ENCODE measurements at places on chromosomes 16 and 17.

- no peak overlapping the region for H3K27ac ChIP-seq
- H3K4me3 ChIP-seq = no peak overlapping the region
- H3K36me3 ChIP-seq = peaks cover 17% of the 10 kb centered on the region
- no peaks in the 10 kb centered on the region for H3K4me1 ChIP-seq
- peaks cover 4% of the 10 kb centered on the region for H3K27me3 ChIP-seq
Measured at GRCh38 chr16:15973421-15973820, 24.0 kb downstream of the ABCC1 start.

- no peaks in the 10 kb centered on the region for H3K36me3 ChIP-seq
- peak overlapping the region; percentile 93 for H3K4me3 ChIP-seq
- H3K4me1 ChIP-seq = peaks cover 42% of the 10 kb centered on the region
- no peak for DNase-seq
Measured at GRCh38 chr17:49193513-49194296, 16.7 kb downstream of the GNGT2 start.

DNA sequence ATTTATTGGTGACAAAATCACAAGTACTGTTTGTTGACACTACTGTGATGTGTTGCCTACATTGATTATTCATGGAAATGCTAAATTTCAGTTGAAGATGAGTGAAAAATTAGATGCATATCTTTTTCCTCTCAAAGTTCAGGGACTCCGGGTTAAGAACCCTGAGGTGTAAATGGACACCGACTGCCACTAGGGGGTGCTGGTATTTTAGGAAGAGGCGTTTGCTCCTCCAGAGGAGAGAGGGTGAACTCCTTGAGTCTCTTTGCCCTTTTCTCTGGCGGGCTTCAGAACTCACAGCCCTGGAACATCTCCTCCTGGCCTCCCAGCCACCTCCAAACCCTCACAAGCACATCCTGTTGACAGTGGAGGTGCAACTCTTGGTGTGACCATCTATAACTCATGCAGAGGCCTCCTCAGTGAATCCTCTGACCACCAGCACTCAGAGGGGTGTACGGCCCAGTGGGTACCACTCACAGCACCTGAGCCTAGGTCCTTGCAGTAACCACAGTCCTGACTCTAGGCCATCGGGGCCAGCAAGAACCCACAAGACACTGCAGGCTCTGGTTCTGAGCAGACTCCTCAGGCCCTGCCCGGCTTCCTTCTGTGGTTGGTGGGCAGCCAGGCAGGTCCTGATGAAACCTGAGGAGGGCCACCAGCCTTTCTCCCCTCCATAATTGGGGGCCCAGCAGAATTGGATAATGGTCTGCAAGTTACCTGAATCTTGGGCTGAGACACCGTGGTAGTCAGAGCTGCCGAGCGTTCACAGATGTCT lies 26.2 kb upstream of the PIK3R5 start:
- H3K27ac ChIP-seq = no peak overlapping the region
- no peaks in the 10 kb centered on the region for H3K27me3 ChIP-seq
- peaks cover 8% of the 10 kb centered on the region for H3K4me1 ChIP-seq
- no peaks in the 10 kb centered on the region for H3K36me3 ChIP-seq
- H3K4me3 ChIP-seq = no peak overlapping the region

DNA sequence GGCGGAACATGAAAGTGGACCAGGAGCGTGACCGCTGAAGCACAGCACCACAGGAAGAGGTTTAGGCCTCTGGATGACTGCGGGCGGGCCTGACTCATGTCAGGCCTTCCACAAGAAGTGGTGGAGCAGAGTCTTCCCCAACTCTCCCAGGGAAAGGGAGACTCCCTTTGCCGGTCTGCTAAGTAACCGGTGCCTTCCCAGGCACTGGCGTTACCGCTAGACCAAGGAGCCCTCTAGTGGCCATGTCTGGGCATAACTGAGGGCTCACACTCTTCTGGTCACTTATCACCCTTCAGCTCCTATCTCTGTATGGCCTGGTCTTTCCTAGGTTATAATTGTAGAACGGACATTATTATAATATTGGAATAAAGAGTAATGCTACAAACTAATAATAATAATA lies 1931.9 kb downstream of the TP53TG3F start:
- H3K4me1 ChIP-seq = no peaks in the 10 kb centered on the region
- H3K4me3 ChIP-seq = no peak overlapping the region
- peaks cover 4% of the 10 kb centered on the region for H3K27me3 ChIP-seq
- no peak overlapping the region for H3K27ac ChIP-seq

- DNase-seq = no peak
- H3K4me3 ChIP-seq = no peak overlapping the region
- H3K27ac ChIP-seq = no peak overlapping the region
Measured at GRCh38 chr17:42843358-42843934, 934 bp upstream of the AOC2 start.

- H3K36me3 ChIP-seq = no peaks in the 10 kb centered on the region
- peak overlapping the region; percentile 98 for H3K27ac ChIP-seq
- H3K4me3 ChIP-seq = peak overlapping the region; percentile 95
- peaks cover 68% of the 10 kb centered on the region for H3K4me1 ChIP-seq
- peaks cover 9% of the 10 kb centered on the region for H3K27me3 ChIP-seq
- DNase-seq = no peak
Measured at GRCh38 chr16:68265078-68265920, 973 bp downstream of the SLC7A6 start.

DNA sequence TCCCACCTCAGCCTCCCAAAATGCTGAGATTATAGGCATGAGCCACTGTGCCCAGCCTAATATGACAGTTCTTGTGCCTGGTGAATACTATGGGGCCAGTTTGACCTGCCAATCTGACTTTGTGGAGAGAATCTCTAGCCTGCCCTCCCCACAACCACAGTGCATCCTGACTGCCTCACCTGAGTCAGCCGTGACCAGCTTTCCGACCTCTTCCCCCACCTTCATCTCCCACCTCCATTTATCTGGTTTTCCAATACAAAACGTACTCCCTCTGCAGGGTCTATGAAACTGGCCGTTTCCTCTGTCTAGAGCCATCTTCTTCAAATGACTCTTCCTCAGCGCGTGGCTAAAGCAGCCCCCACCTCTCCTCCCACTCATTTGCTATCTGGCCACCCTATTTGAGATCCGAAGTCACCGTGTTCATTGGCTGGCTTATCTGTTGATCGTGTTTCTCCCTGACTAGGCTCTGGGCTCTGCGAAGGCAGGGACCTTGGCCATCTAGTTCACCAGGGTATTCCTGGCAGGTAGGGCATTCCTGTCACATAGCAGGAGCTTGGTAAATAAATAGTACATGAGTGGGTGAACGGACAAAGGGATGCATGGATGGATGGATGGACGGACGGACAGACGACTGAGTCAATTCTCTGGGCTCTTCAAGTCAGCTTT lies 22.3 kb upstream of the PLLP start:
- no peak for DNase-seq
- H3K27me3 ChIP-seq = peaks cover 3% of the 10 kb centered on the region

DNA sequence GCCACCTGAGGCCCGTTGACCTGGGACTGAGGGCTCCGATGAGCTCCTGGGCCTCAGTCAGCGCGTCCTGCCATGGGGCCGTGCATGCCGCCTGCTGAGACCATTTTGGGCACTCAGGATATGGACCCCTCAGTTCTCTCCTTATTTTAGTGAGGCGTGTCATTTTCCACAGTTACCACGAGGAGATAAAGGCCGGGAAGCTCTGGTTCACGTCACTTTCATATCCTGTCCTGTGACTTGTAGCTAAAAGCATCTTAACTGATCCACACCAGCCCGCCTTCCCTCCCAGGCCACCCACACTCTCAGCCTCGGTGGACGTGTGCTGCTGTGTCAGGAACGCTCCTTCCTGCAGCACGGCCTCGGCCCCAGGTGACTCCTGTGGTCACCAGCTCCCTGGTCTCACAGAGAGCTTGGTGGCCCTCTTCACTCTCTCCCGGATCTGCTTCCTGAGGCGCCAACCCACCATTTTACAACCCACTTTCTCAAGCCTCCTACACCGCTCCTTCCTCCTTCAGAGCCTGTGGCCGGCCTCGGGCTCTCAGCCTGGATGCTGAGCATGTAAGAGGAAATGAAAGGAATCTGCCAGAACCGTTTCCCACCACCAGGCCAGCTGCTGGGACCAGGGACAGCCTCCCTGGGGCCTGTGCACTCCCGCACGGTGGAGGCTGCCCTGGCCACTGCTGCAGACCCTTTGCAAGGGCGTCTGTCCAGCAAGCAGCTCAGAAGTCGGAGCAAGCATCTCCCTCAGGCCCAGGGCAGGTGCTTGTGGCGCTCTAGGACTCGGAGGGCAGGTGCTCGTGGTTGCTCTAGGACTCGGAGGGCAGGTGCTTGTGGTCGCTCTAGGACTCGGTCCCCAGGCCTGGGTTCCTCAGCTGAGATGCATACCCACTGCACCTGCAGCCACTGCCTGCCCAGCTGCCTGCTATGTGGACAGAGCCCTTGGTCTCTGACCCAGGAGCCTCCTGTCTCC lies 23.9 kb upstream of the FASN start:
- no peak overlapping the region for H3K4me3 ChIP-seq
- no peak overlapping the region for H3K27ac ChIP-seq
- peaks cover 14% of the 10 kb centered on the region for H3K36me3 ChIP-seq
- H3K27me3 ChIP-seq = no peaks in the 10 kb centered on the region
- no peak for DNase-seq

DNA sequence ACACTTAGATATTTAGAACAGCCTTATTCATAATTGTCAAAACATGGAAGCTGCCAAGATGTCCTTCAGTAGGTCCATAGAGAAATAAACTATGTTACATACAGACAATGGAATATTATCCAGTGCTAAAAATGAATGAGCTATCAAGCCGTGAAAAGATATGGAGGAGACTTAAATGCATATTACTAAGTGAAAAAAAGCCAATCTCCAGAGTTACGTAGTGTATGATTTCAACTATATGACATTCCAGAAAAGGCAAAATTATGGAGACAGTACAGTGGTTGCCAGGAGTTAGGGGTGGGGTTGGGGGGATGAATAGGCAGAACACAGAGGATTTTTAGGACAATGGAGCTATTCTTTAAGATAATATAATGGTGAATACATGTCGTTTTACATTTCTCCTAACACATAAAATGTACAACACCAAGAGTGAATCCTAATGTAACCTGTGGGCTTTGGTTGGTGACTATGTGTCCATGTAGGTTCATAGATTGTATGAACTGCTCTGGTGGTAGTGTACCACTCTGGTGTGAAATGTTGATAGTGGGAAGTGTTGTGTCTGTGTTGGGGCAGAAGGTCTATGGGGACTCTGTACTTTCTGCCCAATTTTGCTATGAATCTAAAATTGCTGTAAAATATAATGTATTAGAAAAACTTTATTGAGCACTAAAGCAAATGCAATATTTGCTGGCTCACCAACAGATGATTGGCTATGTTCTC lies 122.6 kb downstream of the USP22 start:
- H3K36me3 ChIP-seq = no peaks in the 10 kb centered on the region
- H3K4me1 ChIP-seq = peaks cover 5% of the 10 kb centered on the region
- H3K27me3 ChIP-seq = peaks cover 2% of the 10 kb centered on the region
- DNase-seq = no peak
- H3K27ac ChIP-seq = no peak overlapping the region

GRCh38 chr17:57600074-57600473 lies 145.0 kb downstream of the CCDC182 start:
- peak overlapping the region; percentile 72 for H3K4me3 ChIP-seq
- H3K36me3 ChIP-seq = peaks cover 12% of the 10 kb centered on the region
- peak overlapping the region; percentile 72 for H3K27ac ChIP-seq
- DNase-seq = peak; percentile 57
- peaks cover 80% of the 10 kb centered on the region for H3K4me1 ChIP-seq

DNA sequence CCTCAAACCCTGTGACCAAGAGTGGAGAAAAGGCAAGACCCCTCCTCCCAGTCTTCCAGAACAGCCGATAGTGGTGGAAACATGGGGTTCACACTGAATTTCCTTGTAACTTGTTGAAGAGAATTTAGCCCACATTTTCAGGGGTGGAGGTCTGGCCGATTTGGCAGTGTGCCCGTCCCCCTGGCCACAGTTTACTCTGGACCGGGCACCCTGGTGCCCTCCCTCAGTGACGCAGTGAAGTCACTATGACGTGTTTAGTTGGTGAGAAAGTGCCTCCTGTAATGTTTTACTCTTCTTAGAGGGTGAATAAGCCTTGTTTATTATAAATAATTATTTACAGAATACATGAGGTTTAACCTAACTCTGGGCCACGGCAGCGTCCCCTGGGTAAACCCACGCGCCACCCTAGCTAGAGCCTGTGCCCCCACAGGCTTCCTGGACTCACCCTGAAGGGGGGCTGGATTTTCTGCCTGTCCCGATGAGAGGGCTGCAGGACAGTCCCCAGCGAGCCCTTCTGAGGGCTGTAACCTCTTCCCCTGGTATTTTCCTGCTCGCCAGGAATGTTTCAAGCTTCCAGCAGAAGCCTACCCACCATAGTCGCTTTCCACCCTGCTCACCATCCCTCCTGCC lies 316.9 kb downstream of the SEC14L1 start:
- peak overlapping the region; percentile 70 for H3K4me3 ChIP-seq
- peak overlapping the region; percentile 95 for H3K27ac ChIP-seq
- no peak for DNase-seq
- peaks cover 98% of the 10 kb centered on the region for H3K4me1 ChIP-seq
- peaks cover 4% of the 10 kb centered on the region for H3K27me3 ChIP-seq
- H3K36me3 ChIP-seq = peaks cover 7% of the 10 kb centered on the region

DNA sequence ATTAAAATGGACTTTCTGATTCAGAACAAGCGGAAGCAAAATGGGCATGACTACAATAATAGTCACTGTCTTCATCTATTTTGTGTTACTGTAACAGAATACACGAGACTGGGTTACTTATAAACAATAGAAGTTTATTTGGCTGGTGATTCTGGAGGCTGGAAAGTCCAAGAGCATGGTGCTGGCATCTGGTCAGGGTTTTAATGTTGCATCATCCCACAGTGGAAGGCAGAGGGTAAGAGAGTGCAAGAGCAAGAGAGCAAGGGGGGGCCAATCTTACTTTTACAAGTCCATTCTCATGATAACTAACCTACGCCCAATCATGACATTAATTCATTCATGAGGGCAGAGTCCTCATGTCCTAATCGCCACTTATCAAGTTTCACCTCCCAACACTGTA lies 189.2 kb downstream of the TOX3 start:
- DNase-seq = no peak
- no peak overlapping the region for H3K27ac ChIP-seq
- H3K27me3 ChIP-seq = peaks cover 2% of the 10 kb centered on the region
- no peaks in the 10 kb centered on the region for H3K36me3 ChIP-seq
- no peaks in the 10 kb centered on the region for H3K4me1 ChIP-seq
- no peak overlapping the region for H3K4me3 ChIP-seq

GRCh38 chr16:27793249-27793622 lies 243.3 kb downstream of the KATNIP start:
- H3K4me3 ChIP-seq = no peak overlapping the region
- H3K27me3 ChIP-seq = peaks cover 4% of the 10 kb centered on the region
- DNase-seq = no peak
- peaks cover 1% of the 10 kb centered on the region for H3K4me1 ChIP-seq
- H3K36me3 ChIP-seq = no peaks in the 10 kb centered on the region

- no peak overlapping the region for H3K4me3 ChIP-seq
- no peaks in the 10 kb centered on the region for H3K36me3 ChIP-seq
- H3K27ac ChIP-seq = no peak overlapping the region
- no peaks in the 10 kb centered on the region for H3K4me1 ChIP-seq
- no peak for DNase-seq
Measured at GRCh38 chr16:78953526-78953925, 647.0 kb downstream of the MAF start.

DNA sequence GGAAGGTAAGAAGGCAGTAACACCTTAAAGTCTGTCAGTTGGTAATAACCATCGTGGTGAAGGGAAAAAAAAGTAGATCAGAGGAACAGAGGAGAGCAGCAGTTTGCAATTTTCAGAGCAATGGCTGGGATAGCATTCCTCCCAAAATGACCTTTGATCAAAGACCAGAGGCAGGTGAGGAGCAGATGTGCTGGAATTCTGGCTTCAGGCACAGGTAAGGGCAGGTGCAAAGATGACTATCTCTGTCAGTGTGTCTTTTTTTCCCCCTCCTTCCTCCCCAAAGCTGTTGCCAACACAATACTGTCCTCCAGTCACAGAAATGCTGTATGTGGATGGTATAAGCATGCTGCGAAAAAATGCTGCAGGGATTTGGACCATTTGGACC lies 166.7 kb downstream of the XYLT1 start:
- H3K4me3 ChIP-seq = no peak overlapping the region
- no peak for DNase-seq
- peaks cover 49% of the 10 kb centered on the region for H3K4me1 ChIP-seq
- no peaks in the 10 kb centered on the region for H3K27me3 ChIP-seq
- H3K36me3 ChIP-seq = no peaks in the 10 kb centered on the region

Data from immature natural killer cell (primary cell).